ENCODE measurements at places on chromosomes 1 and 21.
A peak's percentile ranks its signal among the peaks of the same experiment; 100 is the strongest.

GRCh38 chr1:87916965-87917364 is 588.3 kb downstream of the LMO4 start:
- DNase-seq: no peak

GRCh38 chr1:199089393-199090122 is 450.7 kb downstream of the PTPRC start:
- DNase-seq: no peak

DNA sequence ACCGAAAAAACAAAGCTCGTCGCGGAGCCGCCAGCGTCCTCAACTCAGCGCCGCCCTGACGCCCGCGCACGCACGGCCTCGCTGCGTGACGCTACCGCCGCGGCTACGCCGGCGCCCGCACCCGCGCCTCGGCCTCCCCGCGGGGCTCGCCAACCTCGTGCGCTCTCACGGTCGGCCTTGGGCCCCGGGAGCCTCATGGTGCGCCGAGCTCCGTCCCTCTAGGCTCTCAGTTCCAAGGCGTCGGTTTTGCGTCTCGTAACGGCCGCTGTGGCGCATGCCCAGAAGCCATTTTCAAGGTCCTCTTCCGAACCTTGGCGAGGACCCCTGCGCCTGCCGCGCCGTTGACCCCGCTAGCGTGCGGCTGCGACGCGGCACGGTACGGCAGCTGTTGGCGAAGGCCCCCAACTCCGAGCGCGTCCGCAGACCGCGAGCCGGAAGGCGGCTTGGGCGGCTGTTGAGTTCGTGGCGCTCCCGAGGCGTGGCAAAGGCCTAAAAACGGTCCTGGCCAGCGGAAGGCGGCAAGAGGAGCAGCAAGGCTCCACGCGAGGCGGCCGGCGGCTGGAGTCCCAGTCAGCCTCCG is at the start of gene HENMT1:
HENMT1 (minus strand) TSS at position 64 of the 580 bp plus-strand sequence. CDS start 1,209 bp downstream, outside the sequence.
- DNase-seq: peak; percentile 50

DNA sequence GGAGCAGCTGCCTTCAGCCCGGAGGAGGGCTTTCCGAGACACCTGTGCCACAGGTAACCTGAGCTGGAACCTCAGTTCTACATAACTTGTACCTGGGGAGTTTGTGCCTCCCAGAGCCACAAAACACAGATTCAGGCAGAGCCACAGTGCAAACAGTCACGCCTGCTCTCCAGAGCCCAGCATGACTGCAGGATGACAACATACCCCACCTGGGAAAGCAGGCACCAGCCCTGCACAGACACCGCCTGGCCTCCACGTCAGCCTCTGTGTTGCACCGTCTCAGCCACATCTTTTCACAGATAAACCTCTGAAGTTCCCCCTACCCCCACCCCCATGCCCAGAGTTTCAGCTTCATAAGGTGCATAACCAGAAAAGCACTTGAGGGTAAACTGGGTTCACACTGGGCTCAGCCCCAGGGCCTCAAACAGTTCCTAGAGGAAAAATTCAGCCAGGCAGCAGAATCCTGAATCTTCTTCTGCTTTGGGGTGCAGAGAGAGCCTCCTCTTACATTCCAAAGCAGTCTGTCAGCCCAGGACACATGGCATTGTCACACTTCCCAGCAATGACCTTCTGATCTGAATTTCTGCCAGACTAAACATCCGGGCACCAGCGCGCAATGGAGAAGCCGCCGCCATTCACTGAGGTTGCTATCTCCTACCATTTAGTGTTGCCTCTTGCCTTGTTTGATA is 229.5 kb downstream of the TOMM20 start:
- no peak for DNase-seq

- no peak for DNase-seq
Observed at GRCh38 chr1:58620259-58620658, 43.2 kb upstream of the TACSTD2 start.

GRCh38 chr1:154837672-154838171 is 32.4 kb downstream of the KCNN3 start:
- no peak for DNase-seq

- no peak for DNase-seq
Observed at GRCh38 chr1:7628273-7628672, 142.8 kb upstream of the VAMP3 start.

GRCh38 chr1:183652547-183653461 is at the start of gene APOBEC4:
TSS of gene APOBEC4 (minus strand) at chr1:183653316. CDS start at chr1:183648781, 4,535 bp downstream.
- DNase-seq: no peak
